ENCODE measurements at places on chromosomes 2 and 18. TPM values are rescaled to one million over a fixed set of nuclear protein-coding genes. Genes with fewer than 3 reads are reported as not detected.

The LYPD6 gene
- total RNA-seq: 0.06 TPM

The EFHD1 gene
- total RNA-seq: 1.9 TPM

The RAD51AP2 gene
- not detected for total RNA-seq

The CIB4 gene
- total RNA-seq: 0.16 TPM

The DPP4 gene
- total RNA-seq: 0.44 TPM

The ERLEC1 gene
- 60.2 TPM for total RNA-seq

The DSG1 gene
- not detected for total RNA-seq

The NFATC1 gene
- total RNA-seq: 6.0 TPM

The MOGAT1 gene
- total RNA-seq: not detected

The RUFY4 gene
- total RNA-seq: not detected

The TMEM169 gene
- total RNA-seq: 0.85 TPM

The LCLAT1 gene
- total RNA-seq: 20.6 TPM

The KRTCAP3 gene
- total RNA-seq: 1.4 TPM

The GPR55 gene
- not detected for total RNA-seq

The RAX gene
- not detected for total RNA-seq

The TMBIM1 gene
- total RNA-seq: 119 TPM

The MCEE gene
- total RNA-seq: 12.2 TPM

The SYT4 gene
- not detected for total RNA-seq

The CPS1 gene
- 8.6 TPM for total RNA-seq

The ACMSD gene
- not detected for total RNA-seq

The SIX3 gene
- total RNA-seq: 0.41 TPM

The RTKN gene
- total RNA-seq: 20.5 TPM

The PCARE gene
- not detected for total RNA-seq

The SLC9A4 gene
- total RNA-seq: not detected

The ATG9A gene
- total RNA-seq: 49.7 TPM

The SGPP2 gene
- 0.20 TPM for total RNA-seq

The C18orf54 gene
- total RNA-seq: 3.5 TPM

The ID2 gene
- 99.8 TPM for total RNA-seq

The MC5R gene
- total RNA-seq: not detected

The PPP1R1C gene
- 2.0 TPM for total RNA-seq

The DBI gene
- 393 TPM for total RNA-seq

The SLC5A7 gene
- total RNA-seq: not detected

The ITPRIPL1 gene
- not detected for total RNA-seq

The EMX1 gene
- total RNA-seq: 0.07 TPM

The SSB gene
- 157 TPM for total RNA-seq

The ALK gene
- total RNA-seq: not detected

The MC2R gene
- total RNA-seq: not detected

The ICA1L gene
- total RNA-seq: 1.5 TPM
